ENCODE measurements at places on chromosomes 16 and 17. TPM values are rescaled to one million over a fixed set of nuclear protein-coding genes. Genes with fewer than 3 reads are reported as not detected.

PRR35 gene
- total RNA-seq, result not detected

LRRC37A gene
- 0.20 TPM for total RNA-seq

TM4SF5 gene
- total RNA-seq, result not detected

ADPRM gene
- 6.0 TPM for total RNA-seq

TTC19 gene
- total RNA-seq, result 17.7 TPM

MT1H gene
- not detected for total RNA-seq

FOXN1 gene
- not detected for total RNA-seq
